Left hindlimb (tissue), 1 donor: ENCODE measurements at places on chromosomes 2 and 18.

- DNase-seq: peak; percentile 65
Observed at GRCh38 chr2:236988690-236989624, 96.7 kb upstream of the COPS8 start.

DNA sequence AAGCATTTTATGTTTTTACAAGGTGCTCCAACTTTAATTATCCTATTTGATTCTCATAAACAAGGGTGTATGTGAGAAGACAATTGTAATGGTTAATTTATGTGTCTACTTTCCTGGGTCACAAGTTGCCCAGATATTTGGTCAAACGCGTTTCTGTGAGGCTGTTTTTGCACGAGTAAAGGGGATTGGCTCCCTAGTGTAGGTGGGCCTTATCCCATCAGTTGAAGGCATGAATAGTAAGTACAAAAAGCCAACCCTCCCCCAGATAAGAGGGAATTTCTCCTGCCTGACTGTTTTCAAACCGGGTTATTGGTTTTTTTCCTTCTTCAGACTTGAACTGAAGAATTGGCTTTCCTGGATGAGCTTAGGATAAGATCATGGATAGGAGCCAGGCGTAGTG is 224.0 kb upstream of the NCKAP5 start:
- DNase-seq: no peak

DNA sequence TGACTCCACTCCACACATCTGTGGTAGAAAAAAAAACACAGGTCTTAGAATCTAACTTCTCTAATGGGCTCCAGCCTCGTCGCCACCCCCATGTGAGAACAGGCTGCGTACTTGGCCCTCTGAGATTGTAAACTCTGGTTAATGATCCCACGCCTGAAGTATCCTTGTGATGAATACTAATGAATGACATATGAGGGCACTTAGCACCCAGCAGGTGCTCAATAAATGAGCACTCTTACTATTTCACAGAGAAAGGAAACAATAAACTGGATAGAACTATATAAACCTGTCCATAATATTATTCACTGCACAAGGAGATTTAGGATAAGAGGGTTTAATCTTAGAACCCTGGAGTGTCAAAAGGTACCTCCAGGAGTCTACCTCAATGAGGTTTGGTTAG is 310.1 kb upstream of the HNRNPA3 start:
- no peak for DNase-seq

GRCh38 chr2:241352227-241352626 is 3.9 kb upstream of the FARP2 start:
- DNase-seq: no peak

DNA sequence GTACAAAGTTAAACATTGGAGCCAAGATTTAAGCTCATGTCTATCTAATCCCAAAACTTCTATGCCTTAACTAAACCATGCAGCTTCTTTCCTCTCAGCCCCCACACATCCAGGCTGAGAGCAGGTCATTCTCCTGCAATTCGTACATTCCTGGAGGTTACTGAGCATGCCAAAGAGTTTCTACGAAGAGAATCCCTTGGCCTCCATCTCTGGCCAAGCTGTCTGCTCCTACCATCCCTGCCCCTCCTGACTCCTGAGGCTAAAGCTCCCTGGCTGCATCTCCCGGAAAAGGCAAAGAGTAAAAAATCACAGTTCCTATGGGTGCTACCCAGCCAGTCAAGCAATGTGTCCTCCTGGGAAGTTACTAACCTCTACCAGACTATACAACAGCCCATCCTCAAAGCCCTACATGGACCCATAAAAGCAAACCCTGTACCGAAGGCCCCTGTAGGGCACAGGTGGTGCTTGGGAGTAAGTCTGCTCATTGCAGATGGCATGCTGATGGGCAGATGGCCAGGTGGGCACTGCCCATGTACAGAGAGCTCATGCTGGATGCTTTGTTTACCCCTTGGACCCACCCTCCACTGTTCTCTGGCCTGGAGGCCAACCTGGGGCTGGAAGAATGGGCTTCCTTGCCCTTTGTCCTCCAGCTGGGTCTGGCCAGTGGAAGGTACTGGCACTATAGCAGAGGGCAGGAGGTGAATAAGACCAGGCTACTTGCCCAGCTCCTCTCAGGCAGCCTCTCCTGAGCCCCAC is 99.5 kb downstream of the TTC32 start:
- no peak for DNase-seq

DNA sequence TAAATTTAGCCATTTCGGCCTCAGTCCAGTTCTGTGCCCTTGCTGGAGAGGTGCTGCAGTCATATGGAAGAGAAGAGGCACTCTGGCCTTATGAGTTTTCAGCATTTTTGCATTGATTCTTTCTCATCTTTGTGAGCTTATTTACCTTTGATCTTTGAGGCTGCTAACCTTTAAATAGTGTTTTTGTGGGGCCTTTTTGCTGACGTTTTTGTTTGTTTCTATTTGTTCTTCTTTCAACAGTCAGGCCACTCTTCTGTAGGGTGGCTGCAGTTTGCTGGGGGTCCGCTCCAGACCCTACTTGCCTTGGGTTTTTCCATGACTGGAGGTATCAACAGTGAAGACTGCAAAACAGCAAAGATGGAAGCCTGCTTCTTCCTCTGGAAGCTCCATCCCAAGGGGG is 1951.7 kb upstream of the LRRTM1 start:
- DNase-seq: no peak

DNA sequence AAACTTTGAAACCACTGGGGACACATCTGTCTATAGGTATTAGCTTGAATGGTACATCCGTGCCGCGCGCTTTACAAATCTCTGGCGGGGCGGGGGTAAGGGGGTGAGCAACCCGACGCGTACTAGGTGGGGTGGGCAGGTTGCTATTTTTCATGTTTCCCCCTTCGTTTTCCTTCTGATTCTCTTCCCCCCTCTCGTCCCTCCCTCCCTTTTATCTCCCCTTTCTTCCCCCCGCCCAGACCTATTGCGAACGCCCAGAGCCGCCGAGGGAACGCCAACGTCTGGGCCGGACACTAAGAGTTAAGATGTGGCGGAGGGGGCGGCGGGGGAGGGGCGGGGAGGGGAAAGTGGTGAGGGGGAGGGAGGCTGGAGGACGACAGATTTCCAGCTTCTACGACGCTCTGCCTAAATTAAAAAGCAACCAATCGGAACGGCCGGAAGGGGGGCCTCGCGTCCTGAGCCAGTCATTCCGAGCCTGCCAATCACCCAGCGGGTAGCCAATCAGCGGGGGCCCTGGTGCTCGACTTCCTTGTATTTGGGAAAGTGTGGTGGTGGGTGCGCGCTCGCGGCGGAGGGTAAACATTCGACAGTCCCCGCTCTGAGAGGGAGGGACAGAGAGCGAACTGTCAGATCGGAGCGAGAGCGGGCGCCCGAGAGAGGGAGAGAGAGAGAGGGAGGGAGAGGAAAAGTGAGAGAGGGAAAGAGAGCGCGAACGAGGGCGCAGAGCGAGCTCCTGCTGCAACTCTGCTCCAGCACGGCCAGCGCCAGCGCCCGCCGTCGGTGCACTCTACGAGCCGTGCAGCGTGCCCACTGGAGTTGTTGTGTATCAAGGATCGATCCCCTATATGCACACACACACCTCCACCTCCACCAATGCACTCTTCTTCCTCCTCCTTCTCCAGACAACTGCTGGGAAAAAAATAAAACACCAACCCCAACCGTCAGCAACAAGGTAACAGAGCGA is at the start of gene POU3F3:
TSS of gene POU3F3 (plus strand) at position 582 of the 964 bp plus-strand sequence. CDS start 1,396 bp downstream, outside the sequence.
- peak; percentile 94 for DNase-seq

GRCh38 chr2:162063899-162064298 is 10.1 kb downstream of the DPP4 start:
- DNase-seq: no peak

DNA sequence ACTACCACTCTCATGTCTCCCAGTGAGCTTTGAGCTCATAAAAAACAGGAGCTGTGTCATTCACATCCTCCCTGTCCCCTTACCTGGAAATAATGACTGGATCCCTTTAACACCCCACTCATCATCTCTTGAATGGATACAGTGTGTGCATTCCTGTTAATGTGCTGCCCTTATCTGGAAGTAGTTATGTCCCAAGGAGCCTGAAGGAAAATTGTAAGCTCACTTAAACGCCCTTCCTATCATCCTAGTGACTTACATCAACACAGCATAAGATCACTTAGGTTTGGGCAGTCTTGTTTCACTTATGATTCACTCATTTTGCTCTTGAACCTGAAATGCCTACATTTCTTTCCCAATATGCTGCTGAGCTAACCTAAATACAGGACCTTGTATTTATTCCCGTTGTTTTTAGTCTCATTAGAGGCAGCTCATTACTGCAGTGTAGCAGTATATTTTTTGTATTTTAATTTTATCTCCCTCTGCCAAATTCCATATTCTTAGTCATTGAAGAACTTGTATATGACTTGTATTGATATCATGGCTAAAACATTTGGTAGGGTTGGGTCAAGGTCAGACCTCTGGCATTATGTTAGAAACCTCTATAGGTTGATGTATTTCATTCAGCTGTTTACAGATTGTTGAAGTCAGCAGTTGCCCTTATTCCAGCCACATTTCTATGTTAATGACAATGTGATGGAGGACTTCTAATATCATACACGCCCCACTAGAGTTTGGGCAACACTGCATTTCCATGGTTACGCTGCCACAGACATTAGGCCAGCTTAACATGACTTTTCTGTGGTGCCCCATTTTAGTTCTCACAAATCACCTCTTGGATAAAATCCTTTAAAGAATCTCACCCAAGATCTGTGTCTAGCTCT is 72.9 kb downstream of the PKP4 start:
- DNase-seq: no peak

DNA sequence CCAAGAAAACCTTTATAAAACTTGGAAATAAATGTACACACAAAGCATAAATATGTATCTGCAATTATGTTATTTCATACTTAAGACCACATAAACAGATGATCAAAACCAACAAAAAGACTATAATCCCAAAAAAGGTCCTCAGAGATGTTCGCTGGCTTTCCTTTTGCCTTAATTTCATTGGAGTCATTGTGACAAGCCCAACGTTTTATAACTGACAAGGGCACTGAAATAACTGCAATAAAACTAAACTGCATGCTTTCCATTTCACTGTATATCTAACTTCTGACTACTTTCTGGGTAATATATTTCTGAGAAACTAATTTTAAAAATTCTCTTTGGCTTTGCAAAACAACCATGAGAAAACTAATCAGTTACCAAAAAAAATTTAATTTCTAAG is 56.5 kb downstream of the REV1 start:
- no peak for DNase-seq

DNA sequence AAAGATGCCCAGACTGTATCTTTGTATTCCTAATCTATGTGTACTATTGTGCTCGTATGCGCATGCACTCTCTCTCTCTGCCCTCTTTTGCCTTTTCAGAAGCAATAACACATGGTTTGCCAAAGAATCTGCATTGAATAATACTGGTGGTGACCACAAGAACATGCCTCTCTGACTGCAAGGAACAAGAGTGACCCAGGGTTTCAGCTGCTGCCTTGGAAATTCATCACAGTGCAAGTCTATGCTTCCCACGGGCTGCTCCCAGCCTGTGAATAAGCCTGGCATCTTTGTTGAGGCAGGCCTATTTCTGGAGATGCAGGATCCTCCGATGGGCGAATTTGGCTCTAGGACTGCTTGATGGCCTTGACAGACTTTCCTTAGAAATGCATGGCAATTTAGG is 689.4 kb upstream of the FANCL start:
- DNase-seq: no peak

DNA sequence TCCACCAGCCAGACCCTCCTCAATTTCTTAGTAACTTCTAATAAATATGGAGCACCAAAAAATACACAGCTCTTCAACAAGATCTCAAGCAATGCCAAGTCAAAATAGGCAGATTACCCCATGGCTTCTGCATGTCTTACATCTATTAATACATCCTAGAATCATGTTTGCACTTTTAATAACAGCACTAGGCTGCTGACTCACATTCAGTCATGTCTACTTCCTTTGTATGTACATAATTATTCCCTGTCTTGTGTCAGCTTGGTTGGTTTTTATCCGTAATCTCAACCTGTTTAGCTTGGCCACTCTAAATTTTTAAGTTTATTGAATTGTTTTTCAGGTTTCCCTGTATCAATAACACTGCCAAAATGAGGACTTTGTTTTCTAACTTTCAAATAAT is 420.1 kb upstream of the ACVR2A start:
- no peak for DNase-seq

DNA sequence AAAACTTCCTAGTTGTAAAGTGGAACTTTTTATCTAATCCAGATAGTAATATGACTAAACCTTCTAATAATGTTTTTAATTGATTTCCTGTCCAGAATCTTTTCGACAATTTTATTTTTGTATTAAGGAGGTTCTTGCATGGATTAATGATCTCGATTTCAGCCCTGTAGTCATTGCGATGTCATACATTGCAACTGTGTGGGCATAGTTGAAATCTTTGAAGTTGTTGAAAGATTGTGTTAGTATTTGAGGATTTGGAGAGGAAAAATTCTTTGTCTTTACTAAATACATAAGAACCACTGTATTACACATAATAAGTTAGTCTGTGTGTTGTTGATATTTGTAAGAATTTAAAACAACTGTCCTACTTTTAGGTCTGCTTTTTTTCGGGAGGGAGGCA is 31.1 kb downstream of the ACSL3 start:
- DNase-seq: no peak

- DNase-seq: no peak
Observed at GRCh38 chr2:53544871-53545558, 222.6 kb upstream of the CHAC2 start.

DNA sequence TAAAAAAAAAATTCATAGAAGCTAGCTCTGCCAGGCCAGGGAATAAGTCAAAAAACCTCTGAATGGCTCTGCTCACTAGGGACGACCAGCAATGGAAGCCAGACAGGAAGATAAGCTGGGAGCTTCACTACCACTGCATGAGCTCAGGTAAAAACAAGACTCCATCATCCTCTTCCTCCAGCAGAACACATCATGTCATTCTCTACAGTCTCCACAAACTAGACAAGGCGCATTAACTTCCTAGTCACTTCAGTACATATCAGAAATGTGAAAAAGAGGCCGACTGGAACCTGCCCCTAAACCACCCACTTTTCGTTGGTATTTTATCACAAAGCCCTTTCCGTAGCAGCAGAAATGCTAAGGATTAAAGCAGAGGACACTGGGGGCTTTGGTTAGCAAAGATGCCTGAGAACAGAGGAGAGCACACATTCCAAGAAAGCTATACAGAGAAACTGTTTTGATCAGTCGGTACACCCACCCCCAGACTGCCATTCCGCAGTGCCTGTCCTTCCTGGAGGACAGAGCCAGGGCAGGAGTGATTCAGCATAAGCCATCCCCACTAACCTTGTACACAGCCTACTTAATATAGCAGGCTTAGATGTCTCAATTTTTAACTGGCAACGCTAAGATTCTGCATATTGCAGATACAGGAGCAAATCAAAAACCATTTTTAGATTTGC is 53.4 kb downstream of the AAK1 start:
- DNase-seq: no peak

DNA sequence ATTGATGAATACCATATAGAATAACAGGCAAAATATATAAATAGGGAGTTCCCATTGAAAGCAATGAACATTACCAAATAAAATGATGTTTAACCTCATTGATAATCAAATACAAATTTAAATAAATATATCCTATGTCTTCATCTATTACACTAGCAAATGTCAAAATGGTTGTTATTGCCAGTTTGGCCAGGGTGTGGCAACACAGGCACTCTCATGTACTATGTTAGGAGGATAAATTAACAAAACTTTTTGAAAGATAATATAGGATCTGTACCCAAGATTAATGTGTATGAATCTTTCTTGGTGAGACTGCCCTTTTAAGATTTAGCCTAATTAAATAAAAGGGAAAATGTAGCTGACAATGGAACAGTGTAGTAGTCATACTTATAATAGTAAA is 659.3 kb downstream of the ERBB4 start:
- DNase-seq: no peak

- DNase-seq: no peak
Observed at GRCh38 chr2:26269571-26270158, 24.9 kb downstream of the HADHB start.

- no peak for DNase-seq
Observed at GRCh38 chr2:127134235-127134634, 27.3 kb upstream of the BIN1 start.
